ENCODE measurements at places on chromosomes 16 and 17.

- no peak for DNase-seq
Measured at GRCh38 chr17:75159196-75160031, 5.1 kb upstream of the JPT1 start.

- no peak for DNase-seq
Measured at GRCh38 chr17:17417718-17418181, 59.0 kb upstream of the MED9 start.

GRCh38 chr16:89700649-89701424 lies 668 bp downstream of the SPATA2L start:
- no peak for DNase-seq

DNA sequence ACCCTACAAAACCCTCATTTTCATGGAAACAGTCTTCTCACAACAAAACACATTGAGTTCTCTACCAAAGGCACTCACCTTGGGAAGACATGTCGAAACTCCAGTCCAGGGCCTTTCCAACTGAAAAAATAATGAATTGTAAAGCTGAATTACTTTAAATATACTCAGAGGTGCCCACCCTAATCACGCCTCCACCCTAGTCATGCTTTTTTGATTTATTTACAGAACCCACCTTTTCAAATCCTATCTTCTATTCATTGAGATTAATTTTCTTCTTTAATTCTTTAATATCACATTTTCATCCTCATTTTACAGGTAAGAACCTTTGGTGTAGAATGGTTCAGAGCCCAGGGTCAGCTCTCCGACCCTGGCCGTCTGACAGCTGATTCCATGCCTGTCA lies at the start of gene CPHXL2:
Gene CPHXL2, minus strand, starts transcription at position 101 of the 400 bp plus-strand sequence. Its CDS starts 10 bp downstream, at position 91.
- no peak for DNase-seq

DNA sequence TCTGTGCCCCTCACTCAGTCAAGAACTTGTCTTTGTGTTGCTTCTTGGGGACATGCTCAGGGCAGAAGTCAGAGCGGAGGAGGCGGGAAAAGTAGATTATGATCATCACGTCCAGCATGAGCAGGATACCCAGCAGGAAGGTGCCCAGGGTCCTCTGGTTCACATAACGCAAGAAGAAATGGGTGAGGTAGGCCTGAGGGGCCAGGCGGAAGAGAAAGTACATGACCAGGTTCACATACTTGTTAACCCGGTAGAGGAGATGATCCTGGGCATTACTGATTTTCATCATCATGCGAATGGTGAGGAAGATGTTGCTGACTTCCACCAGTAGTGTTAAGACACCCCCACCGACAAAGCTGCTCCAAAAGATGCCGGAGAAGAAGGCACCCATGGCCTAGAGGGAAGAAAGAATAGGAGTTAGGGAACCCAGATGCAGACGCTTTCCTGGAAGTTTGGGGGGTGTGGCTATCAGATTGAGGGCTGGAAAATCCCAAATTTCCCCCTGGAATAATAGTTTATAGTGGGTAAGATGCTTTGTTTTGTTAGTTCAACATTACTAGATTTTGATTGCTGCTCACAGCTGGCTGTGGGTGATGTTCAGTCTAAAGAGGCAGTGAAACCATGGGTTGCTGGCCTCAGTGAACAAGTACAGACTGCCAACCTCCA lies 1.4 kb downstream of the TLCD1 start:
- no peak for DNase-seq
